ENCODE measurements at places on chromosomes 4 and X.

GRCh38 chr4:95417531-95417930, 131.2 kb downstream of the UNC5C start:
- DNase-seq: no peak

DNA sequence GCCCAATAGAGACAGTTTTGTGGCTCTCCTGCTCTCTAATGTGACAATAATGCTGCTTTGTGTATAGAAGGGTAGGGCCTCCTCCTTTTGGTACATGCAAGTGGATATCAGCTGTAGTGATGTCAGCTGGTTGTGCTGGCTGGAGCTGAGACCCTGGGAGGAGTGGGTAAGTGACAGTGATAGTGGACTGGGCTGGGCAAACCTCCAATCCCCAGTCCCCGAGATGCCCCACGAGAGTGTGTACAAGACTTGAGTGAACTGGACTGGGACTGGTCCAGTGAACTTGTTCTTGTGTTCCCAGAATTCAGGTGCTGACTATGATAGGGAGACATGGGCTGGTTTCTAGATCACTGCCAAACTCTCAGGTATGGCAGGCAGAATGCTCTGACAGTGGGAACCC, 583.6 kb upstream of the PCDH10 start:
- no peak for DNase-seq

DNA sequence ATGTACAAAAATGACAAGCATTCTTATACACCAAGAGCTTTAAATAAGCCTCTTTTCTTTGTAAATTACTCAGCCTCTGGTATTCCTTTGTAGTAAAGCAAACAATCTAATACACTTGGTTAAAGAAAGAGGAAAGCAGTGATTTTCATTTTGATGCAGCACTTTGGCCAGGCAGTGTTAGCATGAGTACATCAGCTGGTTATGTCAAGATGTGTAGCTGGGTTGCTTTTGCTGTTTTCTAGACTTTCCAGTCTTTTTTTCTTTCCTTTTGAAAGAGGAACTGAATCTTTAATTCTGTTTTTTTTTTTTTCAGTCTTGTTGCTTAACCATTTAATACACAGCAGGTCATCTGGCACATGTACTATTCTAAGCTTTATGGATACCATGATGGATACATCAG, 167.1 kb upstream of the AADAT start:
- DNase-seq: no peak

GRCh38 chr4:126777649-126778048, 855.1 kb upstream of the INTU start:
- no peak for DNase-seq

DNA sequence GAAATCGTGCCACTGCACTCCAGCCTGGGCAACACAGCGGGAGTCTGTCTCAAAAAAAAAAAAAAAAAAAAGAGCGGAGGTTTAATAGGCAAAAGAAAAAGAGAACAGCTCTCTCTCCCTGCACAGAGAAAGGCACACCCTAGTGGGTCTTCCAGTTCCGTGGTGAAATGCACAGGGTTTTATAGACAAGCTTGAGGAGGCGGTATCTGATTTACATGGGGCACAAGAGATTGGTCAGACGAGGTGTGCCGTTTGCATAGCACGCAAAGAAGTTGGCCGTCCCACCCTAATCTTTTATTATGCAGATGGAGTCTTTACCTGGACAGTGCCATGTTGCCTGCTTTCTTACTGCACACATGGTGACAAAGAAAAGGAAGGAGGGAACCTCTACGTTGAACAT, 33.5 kb upstream of the REST start:
- no peak for DNase-seq

DNA sequence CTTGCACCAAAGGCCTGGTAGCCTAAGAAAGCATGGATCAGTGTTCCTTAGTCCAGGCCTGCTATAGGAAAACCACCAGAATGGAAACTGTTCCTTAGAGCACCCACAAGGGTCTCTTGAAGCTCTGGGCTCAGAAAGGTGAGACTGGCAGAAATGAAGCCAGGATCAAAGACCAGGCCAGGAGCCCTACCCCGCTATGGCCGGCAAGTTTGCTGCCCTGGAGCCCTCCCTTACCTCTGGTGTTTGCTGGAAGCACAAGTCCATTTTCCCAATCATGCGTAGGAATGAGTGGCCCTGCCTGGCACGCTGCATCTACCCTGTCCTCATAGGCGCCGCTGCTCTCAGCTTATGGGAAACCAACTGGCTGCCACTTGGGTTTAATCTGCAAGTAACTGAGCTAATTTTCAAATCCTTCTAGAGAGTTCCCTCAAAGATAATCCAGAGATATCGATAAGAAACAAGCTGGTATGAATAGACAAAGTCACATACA, 37.4 kb downstream of the BCOR start:
- no peak for DNase-seq

DNA sequence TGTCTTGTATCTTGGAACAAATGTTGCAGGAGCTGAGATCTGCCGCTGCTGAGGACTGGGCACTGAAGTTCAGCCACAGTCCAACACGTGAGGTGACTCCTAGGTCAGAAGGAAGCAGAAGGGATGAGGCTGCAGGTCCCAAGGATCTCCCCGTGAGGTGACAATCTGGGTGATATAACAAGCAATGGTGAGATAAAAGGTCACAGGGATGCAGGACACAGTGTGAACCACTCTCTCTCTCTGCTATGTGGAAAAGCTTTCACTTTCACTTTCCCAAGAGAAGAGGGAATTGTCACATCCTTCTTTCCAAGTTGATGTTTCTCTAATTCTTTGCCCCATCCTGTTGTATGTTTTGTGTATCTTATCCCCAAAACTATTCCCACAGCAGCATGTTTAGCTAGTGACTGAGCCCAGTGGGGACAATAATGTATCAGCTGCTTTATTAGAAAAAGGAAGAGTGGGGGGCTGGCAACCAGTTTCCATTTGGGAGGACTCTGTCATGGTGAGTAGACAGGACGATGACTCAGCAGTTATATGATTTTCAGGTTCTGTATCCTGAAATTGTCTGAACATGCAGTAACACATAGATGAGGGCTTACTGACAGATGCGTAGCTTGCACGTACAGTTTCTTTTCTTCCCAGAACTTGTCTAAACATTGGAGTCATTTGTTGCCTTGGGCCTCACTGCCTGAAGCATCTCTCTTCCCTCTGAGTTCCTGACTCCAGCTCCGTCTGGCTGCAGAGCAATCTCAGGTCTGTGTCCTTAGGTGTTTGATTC, 1415.8 kb upstream of the TENM3 start:
- no peak for DNase-seq

GRCh38 chr4:96786306-96786705, 946.4 kb downstream of the PDHA2 start:
- DNase-seq: no peak
